Osteocyte (in vitro differentiated cells): ENCODE measurements at places on chromosomes 2 and 18.

DNA sequence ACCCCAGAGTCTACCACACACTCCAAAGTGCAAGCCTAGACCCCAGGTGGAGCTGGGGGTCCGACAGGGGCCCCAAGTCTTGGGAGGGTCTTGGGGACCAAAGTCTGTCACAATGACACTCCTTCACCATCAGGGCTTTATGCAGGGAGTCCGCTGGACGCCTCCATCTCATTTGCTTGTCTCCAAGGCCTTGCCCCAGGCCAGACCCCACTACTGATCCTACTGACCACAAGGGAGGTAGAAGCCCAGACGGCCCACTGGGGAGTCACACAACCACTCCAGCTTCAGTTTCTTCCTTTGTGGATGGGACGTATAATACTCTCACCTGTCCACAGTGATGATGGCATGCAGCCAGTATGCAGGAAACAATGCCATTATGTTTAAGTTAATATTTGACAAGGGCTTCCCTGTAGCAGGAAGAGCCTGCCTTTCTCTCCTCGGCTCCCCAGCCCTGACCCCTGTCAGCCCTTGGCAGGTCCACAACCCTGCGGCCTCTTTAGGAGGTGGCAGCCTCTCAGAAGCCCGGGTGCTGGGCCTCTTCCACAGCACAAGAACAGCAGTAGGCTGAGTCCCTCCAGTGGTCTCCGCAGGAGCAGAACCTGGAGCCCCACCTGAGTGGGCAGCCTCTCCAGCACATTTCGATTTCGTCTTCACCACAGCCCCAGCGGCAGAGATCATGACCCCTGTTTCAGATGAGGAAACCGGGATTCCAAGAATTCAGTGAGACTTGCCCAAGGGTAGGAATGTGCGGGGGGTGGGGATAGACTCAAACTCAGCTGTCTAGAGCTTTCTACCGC is 6.5 kb downstream of the BIN1 start:
- no peak for DNase-seq

GRCh38 chr2:96090196-96090926 is 26.0 kb downstream of the ADRA2B start:
- peak; percentile 75 for DNase-seq

GRCh38 chr2:233926806-233927205 is 9.6 kb downstream of the TRPM8 start:
- peak; percentile 63 for DNase-seq

DNA sequence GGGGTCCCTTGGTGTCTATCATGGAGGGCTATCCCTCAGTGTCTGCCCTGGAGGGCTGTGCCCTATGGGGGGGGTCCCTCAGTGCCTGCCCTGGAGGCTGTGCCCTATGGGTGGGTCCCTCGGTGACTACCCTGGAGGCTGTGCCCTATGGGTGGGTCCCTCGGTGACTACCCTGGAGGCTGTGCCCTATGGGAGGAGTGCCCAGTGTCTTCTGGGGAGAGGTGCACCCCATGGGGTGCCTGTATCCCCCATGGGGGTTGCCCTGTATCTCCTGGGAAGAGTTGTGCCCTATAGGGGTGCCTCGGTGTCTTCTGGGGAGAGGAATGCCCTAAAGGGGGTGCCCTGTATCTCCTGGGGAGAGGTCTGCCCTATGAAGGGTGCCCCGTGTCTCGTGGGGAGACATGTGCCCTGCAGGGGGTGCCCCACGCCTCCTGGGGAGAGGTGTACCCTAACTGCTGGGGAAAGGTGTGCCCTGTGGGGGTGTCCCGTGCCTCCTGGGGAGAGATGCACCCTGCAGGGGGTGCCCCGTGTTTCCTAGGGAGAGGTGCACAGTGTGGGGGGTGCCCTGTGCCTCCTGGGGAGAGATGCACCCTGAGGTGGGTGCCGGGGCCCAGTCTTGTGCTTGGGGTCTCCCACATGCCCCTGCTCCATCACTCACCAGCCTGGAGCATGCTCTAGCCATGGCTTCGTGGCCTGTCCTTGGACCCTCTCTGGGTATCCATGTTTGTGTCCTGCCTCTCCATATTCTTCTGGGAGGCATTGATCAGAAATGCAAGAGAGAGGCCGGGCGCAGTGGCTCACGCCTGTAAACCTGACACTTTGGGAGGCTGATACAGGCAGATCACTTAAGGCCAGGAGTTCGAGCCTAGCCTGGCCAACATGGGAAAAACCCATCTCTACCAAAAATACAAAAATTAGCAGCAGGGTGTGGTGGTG is 215.6 kb downstream of the HDAC4 start:
- DNase-seq: peak; percentile 83

GRCh38 chr2:128438091-128438490 is 119.4 kb upstream of the HS6ST1 start:
- peak; percentile 56 for DNase-seq

- no peak for DNase-seq
Measured at GRCh38 chr2:73087311-73087710, 15.8 kb upstream of the SFXN5 start.

- DNase-seq: no peak
Measured at GRCh38 chr18:8856212-8856611, 150.9 kb downstream of the MTCL1 start.

DNA sequence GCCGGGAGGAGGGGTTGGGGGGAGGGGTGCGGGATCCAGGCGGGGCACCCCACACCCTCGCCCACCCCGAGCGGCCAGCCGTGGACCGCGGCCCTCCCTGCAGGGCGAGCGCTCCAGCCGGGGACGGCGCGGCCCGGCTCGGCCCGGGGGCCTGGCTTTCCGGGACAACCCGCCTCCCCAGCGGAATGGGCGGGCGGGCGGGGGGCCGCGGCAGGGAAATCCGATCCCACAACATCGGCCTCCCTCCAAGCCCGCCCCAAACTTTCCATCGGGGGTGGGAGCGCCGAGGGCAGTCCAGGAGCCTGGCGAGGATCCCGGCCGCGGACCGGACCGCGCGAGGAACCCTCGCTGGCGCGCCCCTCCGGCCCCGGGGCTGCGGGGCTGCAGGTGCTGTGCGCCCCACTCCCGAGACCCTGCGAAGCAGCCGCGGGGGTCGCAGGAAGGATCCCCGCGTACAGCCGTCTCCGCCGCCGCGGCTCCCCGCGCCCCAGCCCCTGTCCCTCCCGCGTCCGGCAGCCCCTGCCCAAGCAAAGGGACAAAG is 529 bp downstream of the SEMA4C start:
- DNase-seq: peak; percentile 88

DNA sequence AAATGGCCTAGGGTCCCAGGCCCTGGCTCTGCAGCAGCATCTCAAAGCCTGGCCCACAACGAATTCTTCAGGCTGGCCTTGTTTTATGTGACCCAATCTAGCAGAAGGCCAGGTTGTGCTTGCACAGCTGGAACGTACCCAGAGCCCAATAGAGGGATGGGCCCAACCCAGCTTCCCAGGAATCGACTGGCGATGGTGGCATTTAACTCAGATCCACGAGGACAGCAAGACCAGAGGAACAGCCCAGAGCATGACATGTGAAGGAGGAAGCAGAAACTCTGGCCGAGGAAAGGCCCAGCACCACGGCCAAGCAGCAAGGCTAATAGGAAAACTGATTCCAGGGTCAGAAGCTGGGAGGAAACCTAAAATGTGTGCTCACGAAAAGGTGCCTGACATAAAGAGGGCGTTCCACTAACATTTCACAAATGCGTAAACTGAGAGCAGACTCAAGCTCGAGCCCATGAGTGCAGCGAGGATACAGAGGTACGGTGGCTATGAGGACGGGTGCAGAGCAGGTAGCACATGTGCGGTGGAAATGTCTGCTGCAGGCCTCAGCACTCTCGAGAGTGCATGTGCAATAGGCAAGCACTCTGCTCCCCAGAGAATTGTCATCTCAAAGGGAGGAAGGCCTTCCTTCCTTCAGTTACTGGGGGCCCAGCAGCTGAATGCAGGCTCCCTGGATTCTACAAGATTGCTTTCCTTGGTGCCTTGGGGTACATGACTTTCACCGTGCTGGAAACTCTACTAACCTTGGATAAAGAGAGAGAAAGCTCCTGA is 156.9 kb upstream of the GLI2 start:
- DNase-seq: no peak
